ENCODE measurements at places on chromosomes 2 and 18.
A peak's percentile ranks its signal among the peaks of the same experiment; 100 is the strongest.

DNA sequence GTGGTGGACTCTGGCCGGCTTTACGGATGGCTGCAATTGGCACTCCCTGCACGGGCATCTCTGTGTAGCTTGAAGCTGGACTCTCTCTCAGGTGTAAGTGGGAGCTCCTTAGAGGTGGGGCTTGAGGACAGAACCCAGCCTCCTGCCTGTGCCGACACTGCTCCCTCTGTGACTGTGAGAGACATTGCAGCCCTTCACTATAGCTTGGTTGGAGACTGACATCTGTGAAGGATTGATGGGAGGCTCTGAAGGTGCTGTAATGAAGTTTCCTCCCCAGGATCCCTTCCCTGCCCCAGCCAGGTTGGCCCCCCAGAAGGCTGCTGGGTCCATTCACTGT lies 166.7 kb downstream of the SH3RF3 start:
- no peaks in the 10 kb centered on the region for H3K36me3 ChIP-seq
- no peaks in the 10 kb centered on the region for H3K27me3 ChIP-seq
- DNase-seq = no peak
- no peak overlapping the region for H3K27ac ChIP-seq
- H3K4me1 ChIP-seq = no peaks in the 10 kb centered on the region

DNA sequence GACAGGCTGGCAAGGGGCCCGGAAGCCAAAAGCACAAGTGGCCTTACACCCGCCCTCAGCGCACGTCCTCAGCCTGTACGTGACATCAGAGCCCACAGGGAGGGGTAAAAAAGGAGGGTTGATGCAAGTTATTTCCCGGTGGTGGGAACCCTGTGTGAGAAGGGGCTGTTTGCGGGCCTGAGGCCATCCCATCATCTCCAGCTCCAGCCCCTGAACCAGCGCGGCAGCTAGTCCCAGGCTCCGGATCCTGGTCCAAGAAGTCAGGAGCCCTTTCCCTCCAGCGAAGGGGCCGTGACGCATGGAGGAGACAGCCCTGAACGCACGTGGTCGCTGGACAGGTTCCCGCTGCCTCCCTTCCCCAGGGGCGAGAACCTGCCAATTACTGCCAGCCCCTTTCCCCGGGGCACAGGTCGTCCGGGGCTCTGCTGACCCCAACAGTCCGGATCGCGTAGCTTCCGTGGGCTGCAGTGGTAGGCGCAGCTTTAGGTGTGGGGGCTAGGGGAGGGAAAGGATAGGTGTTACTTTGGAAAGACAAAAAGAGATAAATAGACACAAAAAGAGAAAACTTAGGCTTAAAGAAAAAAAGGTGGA lies 1.3 kb upstream of the LRP2 start:
- no peaks in the 10 kb centered on the region for H3K4me1 ChIP-seq
- no peaks in the 10 kb centered on the region for H3K27me3 ChIP-seq
- H3K27ac ChIP-seq = no peak overlapping the region
- peak overlapping the region; percentile 60 for H3K4me3 ChIP-seq

DNA sequence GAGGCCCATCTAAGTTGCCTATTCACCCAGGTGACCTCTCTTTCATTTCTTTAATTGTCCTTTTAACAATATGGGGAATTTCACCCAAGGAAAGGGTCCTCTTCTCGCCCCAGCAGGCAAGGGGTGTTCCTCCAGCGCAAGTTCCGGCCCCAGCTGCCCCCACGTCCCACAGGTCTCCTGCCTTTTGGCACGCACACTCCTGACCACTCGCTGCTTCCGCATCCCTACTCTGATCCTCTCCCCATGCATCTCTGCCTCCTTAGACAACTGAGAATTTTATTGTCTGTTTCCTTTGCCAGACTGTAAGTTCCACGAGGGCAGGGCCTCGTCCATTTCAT lies 684 bp upstream of the ARPC2 start:
- peaks cover 25% of the 10 kb centered on the region for H3K4me1 ChIP-seq
- no peaks in the 10 kb centered on the region for H3K36me3 ChIP-seq
- H3K27ac ChIP-seq = peak overlapping the region; percentile 100
- H3K27me3 ChIP-seq = no peaks in the 10 kb centered on the region
- peak overlapping the region; percentile 93 for H3K4me3 ChIP-seq

GRCh38 chr2:71661782-71662181 lies 208.4 kb downstream of the DYSF start:
- H3K27ac ChIP-seq = no peak overlapping the region
- DNase-seq = no peak
- no peaks in the 10 kb centered on the region for H3K27me3 ChIP-seq
- no peaks in the 10 kb centered on the region for H3K36me3 ChIP-seq

- peaks cover 2% of the 10 kb centered on the region for H3K4me1 ChIP-seq
- no peaks in the 10 kb centered on the region for H3K27me3 ChIP-seq
- no peak overlapping the region for H3K4me3 ChIP-seq
- H3K27ac ChIP-seq = no peak overlapping the region
- no peak for DNase-seq
These were observed 79.9 kb downstream of the SH3RF3 start for GRCh38 chr2:109208951-109209335.

DNA sequence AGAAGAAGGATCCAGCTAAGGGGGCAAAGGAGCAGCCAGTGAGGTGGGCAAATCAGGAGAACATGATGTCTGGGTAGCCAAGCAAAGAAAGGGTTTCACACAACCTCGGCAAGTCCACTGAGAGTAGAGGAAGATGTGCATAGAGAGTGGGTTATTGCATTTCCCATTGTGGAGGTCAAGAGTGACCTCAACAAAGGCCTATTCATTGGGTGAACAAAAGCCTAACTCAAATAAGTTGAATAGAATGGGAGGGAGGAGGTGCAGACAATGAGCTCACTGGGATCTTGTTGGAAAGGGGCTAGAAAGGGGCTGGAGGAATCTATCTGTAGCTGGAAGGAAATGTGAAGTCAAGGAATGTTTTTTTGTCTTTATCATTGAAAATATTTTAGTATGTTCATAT lies 14.0 kb upstream of the PDCL3 start:
- H3K36me3 ChIP-seq = no peaks in the 10 kb centered on the region
- no peak for DNase-seq
- no peaks in the 10 kb centered on the region for H3K4me1 ChIP-seq
- H3K4me3 ChIP-seq = no peak overlapping the region
- H3K27me3 ChIP-seq = no peaks in the 10 kb centered on the region

GRCh38 chr2:8628179-8628865 lies 53.5 kb upstream of the ID2 start:
- no peaks in the 10 kb centered on the region for H3K36me3 ChIP-seq
- no peak for DNase-seq
- no peak overlapping the region for H3K4me3 ChIP-seq
- H3K27ac ChIP-seq = peak overlapping the region; percentile 61
- no peaks in the 10 kb centered on the region for H3K4me1 ChIP-seq

GRCh38 chr2:38239452-38239851 lies 137.6 kb downstream of the ATL2 start:
- H3K27ac ChIP-seq = no peak overlapping the region
- no peaks in the 10 kb centered on the region for H3K4me1 ChIP-seq
- H3K36me3 ChIP-seq = no peaks in the 10 kb centered on the region
- no peak for DNase-seq
- H3K4me3 ChIP-seq = no peak overlapping the region

DNA sequence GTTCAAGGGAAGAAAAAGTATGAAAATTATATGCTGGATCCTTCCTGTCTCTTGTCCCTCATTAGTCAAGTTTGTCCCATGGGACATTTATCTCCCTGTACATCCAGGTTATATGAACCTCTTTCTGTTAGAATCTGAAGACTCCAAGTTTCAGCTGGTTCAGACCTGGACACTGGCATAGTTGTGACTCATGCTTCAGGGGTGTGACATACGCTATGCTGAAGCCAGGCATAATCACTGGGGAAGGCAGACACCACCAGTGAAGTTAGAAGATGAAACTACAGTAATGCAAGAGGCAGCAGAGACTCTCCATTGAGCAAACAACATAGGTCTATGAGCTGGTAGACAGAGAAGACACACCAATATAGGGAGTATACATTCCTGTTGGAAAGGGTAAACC lies 269.7 kb upstream of the SLC8A1 start:
- H3K36me3 ChIP-seq = no peaks in the 10 kb centered on the region
- DNase-seq = no peak
- no peak overlapping the region for H3K4me3 ChIP-seq
- no peaks in the 10 kb centered on the region for H3K27me3 ChIP-seq

DNA sequence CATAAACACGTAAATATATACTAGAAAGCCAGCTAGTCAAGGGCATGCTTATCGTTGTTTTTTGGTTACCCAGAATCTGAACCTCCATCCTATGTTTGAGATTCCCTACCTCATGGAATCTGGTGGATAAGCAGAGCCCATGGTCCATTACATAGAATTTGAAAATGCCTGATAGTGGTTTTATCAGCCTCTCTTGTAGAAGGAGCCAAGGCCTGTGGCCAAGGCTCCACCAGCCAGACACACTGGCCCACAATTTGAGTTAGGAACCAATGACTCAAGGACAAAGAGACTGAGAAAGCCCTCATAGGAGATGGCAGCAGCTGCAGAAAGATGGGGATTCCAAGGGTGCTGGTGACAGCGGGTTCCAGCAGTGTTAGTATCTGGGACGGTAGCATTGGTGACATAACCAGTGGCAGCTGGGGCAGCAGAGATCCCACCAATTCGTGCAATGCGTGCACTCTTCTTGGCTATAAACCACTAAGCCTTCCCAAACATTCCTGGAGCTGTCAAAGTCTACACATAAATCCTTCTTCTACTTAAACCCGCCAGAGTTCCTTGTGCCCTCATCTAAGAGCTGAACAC lies 51.2 kb upstream of the RMDN2 start:
- H3K4me3 ChIP-seq = no peak overlapping the region
- no peaks in the 10 kb centered on the region for H3K27me3 ChIP-seq
- no peaks in the 10 kb centered on the region for H3K36me3 ChIP-seq

DNA sequence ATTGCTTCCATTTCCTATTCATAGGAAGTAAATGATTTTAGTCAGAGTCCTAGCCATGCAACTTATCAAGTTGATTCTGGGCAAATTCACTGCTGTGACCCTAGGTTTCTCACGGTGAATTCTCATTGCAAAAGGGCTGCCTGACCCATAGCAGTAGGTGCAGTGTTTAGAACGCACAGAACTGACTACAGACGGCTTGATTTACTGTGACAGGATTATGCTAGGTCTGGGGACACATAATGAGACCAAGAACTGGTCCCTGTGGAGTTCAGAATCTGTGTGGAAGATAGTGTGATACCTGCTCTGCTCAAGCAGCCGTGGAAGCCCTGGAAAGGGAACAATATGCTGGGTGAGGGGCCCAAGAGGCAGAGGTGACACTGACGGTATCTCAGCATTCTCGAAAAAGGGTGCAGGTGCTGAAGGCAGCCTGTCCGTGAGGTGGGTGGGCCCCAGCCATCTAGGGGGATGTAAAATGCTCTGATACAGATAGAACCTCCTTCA lies 46.4 kb downstream of the ABCG8 start:
- H3K27ac ChIP-seq = no peak overlapping the region
- no peak for DNase-seq
- no peaks in the 10 kb centered on the region for H3K27me3 ChIP-seq
- H3K4me3 ChIP-seq = no peak overlapping the region
- no peaks in the 10 kb centered on the region for H3K4me1 ChIP-seq
